ENCODE measurements at places on chromosomes 7 and 10.

- no peak for DNase-seq
These were observed 623.7 kb downstream of the TYW1 start for GRCh38 chr7:67620216-67620933.

DNA sequence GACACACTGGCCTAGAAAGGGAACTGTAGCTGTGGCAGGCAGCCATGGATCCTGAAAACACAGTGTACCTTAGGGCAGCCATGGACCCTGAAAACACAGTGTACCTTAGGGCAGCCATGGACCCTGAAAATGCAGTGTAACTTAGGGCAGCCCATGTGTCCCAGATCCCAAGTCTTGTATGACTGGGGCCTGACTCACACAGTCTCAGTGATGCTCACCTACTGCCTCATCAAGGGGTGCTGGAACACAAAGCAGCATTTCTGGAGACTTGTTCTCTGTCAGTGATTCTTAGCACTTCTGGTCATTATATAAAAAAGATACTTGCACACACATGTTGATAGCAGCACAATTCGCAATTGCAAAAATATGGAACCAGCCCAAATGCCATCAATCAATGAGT lies 70.2 kb upstream of the LAMB4 start:
- DNase-seq, result no peak

GRCh38 chr7:134378562-134378961 lies 61.8 kb upstream of the SLC35B4 start:
- no peak for DNase-seq

- no peak for DNase-seq
These were observed 954.7 kb upstream of the GHITM start for GRCh38 chr10:83184641-83185040.

GRCh38 chr10:132448248-132448731 lies 51.3 kb downstream of the PWWP2B start:
- peak; percentile 74 for DNase-seq

- peak; percentile 71 for DNase-seq
These were observed 257.7 kb upstream of the NFE2L3 start for GRCh38 chr7:25894002-25894901.

GRCh38 chr7:16479161-16479560 lies 13.6 kb upstream of the SOSTDC1 start:
- no peak for DNase-seq

- no peak for DNase-seq
These were observed 209.8 kb upstream of the POM121L12 start for GRCh38 chr7:52825611-52826010.

DNA sequence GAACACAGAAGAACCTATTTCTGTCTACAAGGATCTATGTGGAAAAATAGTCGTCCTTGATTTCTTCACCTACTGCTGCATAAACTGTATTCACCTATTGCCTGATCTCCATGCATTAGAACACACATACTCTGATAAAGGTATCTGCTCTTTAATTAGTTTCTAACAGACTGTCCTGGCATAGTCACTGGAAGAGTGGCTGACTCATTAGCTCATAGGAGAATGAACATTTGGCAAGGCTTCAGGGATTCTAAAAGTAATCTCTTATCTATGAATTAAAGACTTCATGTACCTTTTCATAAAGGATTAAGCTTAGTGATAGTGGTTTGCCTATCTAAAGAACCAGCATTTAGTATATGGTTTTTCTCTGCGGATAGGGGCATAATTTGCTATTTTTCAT lies 4.1 kb downstream of the NHLRC2 start:
- DNase-seq, result no peak

- no peak for DNase-seq
These were observed 13.7 kb downstream of the IL2RA start for GRCh38 chr10:6048281-6049030.

GRCh38 chr10:75038335-75038734 lies 73.1 kb upstream of the SAMD8 start:
- no peak for DNase-seq

- DNase-seq, result no peak
These were observed 236.6 kb upstream of the PPP1R3A start for GRCh38 chr7:114155116-114156110.

DNA sequence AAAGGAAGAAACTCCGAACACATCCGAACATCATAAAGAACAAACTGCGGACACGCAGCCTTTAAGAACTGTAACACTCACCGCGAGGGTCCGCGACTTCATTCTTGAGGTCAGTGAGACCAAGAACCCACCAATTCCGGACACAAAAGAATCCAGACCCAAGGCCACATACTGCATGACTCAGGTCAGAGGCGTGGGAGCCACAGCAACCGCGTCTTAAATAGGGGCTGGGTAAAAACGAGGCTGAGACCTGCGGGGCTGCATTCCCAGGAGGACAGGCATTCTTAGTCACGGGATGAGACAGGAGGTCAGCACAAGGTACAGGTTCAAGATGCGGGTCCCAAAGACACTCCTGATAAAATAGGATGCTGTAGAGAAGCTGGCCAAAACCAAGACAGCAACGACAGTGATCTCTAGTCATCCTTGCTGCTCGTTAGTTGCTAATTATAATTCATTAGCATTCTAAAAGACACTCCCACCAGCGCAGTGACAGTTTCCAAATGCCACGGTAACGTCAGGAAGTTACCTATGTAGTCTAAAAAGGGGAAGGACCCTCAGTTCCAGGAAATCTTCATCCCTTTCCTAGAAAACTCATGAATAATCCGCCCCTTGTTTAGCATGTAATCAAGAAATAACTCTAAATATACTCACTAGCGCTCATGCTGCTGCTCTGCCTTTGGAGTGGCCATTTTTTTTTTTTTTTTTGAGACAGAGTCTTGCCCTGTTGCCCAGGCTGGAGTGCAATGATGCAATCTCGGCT lies 19.3 kb downstream of the AP5Z1 start:
- no peak for DNase-seq

DNA sequence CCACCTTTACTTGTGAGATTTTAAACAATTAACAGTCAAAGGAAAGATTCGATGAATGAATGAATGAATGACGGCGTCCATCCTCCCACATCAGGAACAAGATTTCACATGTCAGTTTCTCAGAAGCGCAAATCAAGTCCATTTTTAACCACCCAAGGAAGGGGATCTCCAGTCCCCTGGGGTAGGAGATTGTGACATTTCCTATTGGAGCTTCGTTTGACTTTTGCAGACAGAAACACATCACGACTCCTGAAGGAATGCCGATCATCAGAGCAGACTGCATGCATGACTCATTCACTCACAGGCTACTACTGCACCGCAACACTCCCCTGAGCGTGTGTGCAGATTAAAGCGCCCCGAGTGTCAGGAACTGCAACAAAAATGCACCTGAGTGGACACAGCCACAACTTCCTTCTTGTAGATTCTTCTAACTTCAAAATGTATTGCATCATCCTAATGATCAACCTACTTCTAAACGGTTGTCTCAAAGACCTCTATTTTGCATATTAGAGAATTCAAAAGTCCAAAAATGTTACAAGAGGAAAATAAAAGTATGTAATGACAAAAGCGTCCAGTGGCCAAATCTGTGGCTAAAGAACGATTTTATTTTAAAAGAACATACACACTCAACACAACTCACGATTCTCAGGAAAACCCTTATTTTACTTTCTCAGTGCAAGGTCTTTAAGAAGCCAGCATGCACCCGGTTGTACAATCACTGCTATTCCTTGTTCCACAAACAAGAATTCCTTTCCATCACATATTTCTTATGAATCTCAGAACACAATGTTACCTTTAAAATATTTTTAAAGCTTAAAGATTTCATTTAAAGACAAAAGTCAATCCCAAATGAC lies 172.6 kb downstream of the FAM107B start:
- DNase-seq, result peak; percentile 74

DNA sequence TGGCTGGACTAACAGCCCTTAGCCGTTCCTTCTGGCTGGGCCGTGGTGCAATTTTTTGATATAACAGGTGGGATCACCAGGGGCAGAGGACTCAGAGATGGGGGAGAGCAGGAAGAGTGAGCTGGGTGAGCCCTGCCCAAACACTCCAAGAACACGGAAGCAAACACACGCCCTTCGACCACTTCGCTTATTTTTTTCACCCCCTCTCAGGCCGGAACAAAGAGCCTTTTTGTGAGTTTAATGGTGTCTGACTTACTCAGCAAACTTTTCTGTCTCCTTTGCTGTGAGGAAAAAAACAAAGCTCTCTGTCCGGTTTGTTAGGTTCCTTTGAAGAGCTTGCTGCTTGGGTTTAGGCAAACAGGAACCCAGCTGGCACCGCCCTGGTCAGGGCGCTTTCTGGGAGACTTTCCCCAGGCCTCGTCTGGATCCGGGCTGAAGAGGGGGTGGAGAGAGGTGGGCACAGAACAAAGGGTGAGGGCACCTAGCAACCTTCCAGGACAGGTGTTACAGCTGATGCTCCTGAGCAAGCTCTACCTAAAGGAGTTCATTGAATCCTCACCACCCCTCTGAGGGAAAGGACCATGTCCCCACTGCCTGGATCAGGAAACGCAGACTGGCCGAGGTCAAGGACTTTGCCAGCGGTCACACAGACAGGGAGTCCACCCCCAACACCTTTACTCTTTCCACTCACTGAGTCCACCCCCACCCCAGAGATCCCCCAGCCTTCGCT lies 23.3 kb downstream of the CALML3 start:
- DNase-seq, result no peak

DNA sequence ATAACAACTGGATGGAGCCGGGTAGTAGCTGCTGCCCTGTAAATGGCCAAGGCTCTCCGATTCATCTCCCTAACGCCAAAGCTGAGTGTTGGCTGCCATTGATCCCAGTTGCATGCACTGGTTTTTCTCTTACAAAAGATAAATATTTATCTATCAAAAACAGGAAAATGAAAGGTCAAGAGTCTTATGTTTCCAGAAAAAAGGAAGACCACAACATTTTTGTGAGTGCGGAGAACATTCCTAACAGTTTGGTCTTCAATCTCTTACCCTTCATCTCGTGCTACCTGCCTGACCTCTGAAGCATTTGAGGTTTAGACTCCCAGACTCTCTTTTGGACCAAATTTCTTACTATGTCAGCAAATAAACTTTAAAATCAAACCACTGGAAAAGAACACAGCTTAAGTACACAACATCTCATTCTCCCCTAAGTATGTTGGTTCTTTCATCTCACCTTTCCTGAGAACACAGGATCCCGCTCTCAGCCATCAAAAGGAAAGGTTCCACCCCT lies 61.6 kb downstream of the SORBS1 start:
- DNase-seq, result no peak

- no peak for DNase-seq
These were observed 10.0 kb downstream of the DNAJC1 start for GRCh38 chr10:21993360-21994001.

GRCh38 chr10:31687663-31688482 lies 240.8 kb downstream of the ARHGAP12 start:
- DNase-seq, result no peak
